ENCODE measurements at places on chromosomes 12 and 14.

DNA sequence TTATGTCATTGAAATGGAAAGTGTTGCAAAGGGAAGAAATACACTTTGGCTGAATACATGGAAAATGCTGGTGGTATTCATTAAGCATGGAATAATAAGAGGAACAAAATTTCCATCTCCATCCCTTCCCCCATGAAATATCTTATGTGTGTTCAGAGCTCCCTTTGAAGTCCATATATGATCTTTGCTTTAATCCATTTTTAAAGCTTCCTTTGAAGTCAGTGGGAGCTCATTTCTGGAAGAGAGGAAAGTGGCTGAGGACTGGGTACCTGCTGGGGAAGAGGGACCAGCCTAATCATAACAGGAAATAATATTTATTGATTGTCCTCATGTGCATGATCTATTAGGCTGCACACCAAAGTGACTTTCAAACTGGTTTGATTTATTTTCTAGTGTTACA is 49.2 kb downstream of the AKAP6 start:
- no peak for DNase-seq

DNA sequence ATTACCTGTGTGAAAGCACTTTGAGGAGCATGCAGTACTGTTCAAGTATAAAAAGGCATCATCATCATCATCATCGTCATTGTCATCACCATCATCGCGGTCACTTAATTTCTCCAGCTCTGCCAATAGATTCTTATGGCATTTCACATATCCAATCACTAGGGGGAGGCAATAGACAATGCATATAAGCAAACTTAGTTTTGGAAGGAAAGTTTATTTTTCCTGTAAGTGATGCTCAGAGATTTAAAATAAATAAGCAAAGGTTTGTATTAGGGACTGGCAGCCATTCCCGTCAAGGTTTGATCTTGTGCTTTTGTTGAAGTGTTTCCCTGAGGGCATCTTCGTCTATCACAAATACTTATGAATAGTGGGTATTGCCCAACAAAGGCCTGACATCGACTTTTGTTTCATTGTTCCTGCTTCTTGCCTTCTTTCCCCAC is 127.4 kb downstream of the KTN1 start:
- peak; percentile 75 for DNase-seq

DNA sequence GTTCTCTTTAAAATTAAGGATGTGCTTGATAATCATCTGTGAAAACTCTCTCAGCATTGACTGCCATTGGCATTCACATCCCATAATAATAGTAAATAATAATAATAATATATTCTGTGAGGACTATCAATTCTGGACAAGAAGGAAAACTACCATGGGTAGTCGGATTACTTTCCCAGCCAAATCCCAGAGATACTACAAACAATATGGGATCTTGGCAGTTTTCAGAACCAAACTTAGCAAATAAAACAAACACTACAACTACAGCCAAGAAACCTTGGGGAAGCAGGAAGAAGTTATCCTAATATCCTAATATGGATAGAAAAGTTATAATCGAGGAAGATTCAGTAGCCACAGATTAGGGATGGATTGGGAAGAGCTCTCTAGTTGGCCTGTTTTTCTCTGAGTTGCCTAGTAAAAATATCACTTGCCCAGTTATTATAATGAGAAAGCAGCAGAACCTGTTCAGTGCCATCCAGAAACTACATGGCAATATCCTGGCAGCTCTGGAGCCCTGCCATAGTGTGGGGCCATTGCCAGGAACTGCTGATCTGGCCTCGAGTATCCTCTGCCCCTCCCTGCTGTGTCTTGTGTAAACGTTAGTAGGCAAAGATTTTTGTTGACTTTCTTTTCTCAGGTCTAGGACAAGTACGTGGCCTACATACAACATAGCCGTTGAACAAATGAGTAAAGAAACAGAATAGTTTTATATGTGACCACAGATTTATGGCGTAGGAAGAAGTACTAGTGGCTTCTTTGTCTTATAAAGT is 193.5 kb downstream of the SLC2A13 start:
- DNase-seq: no peak

DNA sequence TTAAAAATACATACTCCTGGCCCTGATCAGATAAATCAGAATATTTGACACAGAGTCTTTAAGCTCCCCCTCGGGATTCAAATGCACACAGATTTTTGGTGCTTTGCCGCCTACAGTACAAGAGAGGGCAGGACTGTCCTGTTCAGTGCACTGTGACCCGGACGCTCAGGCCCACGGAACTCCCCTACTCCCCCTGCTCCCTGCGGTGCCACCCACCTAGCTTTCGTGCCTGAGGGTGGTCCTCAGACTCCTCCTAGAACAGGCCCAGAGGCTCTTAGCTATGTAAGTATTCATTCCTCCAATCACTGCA is 13.7 kb upstream of the SERPINA3 start:
- no peak for DNase-seq

- no peak for DNase-seq
Observed at GRCh38 chr12:57899010-57899662, 42.2 kb upstream of the ATP23 start.

DNA sequence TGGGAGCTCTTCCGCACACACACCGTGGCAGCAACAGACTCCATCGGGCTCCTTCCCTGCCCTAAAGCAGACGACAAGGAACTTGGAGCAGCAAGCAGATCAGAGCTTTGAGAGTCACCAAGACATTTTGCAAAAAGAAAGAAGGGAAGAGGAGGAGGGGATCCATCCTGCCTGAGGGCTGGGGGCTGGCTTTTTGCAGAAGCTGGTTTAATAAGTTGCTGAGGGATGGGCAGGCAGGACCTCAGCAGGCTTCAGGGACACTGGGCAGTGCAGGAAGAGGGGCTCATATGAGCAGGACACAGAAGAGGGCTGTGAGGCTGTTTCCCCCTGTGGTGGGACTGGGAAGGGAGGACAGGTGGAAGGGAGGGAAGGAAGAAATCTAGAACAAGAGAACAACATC is 133.4 kb upstream of the GSC start:
- no peak for DNase-seq

DNA sequence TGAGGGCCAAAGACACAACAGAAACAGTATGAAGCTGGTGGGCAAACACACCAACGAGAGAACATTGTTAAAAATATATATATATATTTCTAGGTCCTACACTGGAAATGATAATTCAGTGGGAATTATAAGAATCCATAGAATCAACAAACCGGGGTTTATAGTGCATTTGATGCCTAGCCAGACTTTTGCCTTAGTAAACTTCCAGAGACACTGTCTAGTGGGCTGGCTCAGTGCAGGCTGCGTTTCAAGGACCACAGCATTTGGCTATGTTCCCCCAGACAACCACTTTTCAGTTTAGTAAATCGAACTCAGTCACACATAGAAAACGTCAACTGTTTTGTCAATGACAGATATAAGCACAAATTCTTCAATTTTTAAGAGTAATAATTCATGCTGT is 41.9 kb downstream of the SLC38A4 start:
- no peak for DNase-seq

DNA sequence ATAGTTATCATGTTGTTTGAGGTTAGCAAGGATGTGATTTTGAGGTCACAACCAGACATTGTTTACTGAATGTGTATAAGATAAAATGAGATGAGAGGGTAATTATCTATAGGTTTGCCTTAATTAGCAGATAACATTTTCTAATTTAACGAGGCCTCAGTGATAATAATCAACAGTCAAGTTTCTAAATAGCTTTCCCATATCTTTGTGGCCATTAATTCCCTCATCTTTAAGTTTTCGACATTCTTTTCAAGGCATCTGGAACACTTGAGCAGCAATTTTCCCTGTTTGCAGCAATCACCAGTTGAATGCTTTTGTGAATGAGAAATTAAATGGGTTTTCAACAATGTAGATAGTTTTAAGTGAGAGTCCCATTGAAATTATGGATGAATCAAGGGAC is 304.1 kb downstream of the SYT1 start:
- DNase-seq: no peak

DNA sequence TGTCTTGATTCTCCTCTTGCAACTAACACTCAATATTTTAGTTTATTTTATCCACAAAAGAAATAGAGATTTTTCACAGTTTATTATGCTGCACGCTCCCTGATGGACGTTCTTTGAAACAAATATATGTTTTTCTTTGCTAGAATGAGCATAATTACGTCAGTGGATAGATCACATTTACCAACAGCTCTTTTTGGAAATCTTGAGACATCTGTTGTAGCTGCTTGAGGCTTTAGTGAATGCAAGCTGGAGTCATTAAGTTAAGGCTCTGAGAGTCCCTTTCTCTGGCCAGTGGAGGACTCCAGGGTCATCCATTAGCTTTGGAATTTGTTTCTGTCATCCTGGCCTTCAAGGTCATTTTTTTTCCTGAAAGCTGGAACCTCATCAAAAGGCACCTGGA is 405.6 kb upstream of the TMEM132C start:
- DNase-seq: peak; percentile 78

DNA sequence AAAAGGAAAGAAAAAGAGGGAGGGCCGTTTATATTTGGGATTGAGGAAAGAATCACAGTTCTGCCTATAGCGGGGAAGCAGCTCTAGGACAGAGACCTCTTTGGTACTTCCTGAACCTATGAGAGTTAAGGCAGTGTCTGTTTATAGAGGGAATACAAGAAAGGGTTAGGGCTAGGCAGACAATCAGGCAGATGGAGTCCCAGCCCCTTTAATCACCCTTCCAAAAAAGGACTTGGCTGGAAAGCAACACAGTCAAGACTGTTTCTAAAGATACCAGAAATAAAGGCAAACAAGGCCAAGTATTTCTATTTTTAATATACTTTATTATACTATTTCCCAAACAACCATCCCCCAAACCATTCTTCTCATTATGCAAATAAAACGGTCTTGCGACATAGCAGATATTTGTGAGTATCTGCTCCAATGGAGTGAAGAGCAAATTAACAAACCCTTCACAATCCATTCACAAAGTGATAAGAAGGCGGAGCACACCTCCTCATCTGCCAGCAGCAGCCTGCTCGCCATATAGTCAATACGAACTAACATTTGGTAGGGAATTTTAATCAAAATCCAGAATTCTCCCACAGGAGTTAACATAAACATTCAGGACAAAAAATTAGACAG is 697 bp upstream of the GRIP1 start:
- peak; percentile 74 for DNase-seq

DNA sequence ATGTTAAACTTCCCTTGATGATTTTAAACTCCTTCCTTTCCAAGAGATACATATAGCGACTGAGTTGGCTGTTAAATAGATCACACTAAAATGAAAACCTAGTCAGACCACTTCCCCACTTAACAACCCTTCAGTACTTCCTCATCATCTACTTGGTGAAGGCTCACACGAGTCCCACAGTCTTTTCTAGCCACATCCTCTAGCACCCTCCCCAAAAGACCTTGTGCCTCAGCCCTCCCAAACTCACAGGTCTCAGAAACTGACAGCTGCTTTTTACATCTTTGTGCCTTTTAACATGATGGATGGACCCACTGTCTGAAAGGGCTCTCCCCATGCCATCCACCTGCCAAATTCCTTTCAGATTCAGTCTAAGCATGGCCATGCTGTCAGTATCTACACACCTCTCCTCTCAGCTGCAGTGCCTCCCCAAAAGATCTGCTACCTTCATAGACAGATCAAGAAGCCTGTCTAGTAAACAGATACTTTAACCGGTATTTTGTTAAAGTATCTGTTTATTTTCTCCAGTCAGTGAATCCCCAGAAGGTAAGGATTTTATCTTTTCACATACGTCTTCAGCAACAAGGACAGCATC is 65.1 kb upstream of the GPHB5 start:
- DNase-seq: no peak

DNA sequence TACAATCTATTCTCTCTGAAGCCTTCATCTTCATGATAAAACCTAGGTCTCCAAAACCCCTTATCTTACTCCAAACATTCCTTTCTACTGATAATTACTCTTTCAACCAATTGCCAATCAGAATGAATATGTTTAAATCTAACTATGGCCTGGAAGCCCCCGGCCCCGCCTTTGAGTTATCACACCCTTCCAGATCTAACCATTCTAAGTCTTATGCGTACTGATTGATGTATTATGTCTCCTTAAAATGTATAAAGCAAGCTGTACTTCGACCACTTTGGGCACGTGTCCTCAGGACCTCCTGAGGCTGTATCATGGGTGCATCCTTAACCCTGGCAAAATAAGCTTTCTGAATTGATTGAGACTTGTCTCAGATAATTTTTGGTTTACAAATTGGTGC is 14.4 kb downstream of the PABPN1 start:
- no peak for DNase-seq

- DNase-seq: peak; percentile 78
Observed at GRCh38 chr12:27970401-27971120, 2.0 kb downstream of the PTHLH start.

GRCh38 chr12:81930037-81930436 is 170.9 kb upstream of the PPFIA2 start:
- no peak for DNase-seq

DNA sequence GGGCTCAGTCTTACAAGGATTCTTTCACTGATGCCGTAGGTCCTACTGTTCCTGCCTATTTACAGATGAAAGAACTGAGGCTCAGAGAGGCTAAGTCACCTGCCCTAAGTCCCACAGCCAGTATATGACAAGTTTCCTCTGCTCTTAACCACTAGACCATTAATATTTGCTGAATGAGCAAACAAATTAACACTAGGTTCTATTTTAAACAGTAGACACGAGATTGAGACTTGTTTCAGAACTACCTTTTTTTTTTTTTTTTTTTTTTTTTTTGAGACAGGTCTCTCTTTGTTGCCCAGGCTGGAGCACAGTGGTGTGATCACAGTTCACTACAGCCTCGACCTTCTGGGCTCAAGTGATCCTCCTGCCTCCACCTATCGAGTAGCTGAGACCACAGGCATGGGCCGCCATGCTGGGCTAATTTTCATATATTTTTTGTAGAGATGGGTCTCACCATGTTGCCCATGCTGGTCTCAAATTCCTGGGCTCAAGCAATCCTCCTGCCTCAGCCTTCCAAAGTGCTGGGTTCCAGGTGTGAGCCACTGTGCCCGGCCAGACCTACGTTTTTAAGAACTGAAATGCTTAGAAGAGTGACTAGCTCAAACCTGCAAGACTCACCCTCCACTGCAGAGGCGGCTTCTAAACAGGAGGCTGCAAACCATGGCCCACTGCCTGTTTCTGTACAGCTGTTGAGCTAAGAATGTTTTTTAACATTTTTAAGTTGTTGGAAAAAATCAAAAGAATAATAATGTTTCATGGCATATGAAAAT is 12.9 kb downstream of the SYNE3 start:
- no peak for DNase-seq

GRCh38 chr12:53938326-53939140 is at the start of gene HOXC13:
HOXC13 (plus strand) TSS chr12:53938831; CDS start chr12:53938907, 76 bp downstream.
- DNase-seq: peak; percentile 29

Measured in muscle of back (tissue), 13 donors.